Stimulated activated CD4-positive, alpha-beta T cell treated with anti-CD3 and anti-CD28 coated beads, Interleukin-2, amount 100 ng/mL, for 4 hours (primary cell): ENCODE measurements at places on chromosomes 1 and 21.

- no peak for DNase-seq
Measured at GRCh38 chr1:74356493-74356892, 121.3 kb downstream of the TNNI3K start.

DNA sequence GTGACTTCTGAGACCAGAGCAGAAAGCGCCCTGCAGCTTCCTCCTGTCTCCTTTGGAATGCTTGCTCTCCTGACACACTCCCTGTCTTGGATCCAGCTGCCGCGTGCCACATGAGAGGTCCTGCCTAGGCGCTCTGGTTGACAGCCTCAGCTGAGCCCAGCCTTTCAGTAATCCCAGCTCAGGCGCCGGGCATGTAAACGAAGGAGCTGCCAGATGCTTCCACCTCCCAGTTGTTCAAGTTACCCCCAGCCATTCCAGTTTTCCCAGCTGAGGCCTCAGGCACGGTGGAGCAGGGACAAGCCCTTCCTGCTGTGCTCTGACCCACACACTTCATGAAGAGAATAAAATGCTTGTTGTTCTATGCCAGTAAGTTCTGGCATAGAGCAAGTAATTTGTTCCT is 14.3 kb upstream of the CD34 start:
- DNase-seq: no peak

GRCh38 chr1:58717979-58718378 is 18.1 kb upstream of the MYSM1 start:
- no peak for DNase-seq

- DNase-seq: peak; percentile 36
Measured at GRCh38 chr1:110615548-110616130, 9.5 kb upstream of the KCNA2 start.

GRCh38 chr21:44711327-44712202 is at the start of gene TSPEAR:
TSS of gene TSPEAR (minus strand) at chr21:44711572. CDS start at chr21:44711514, 58 bp downstream.
- no peak for DNase-seq

DNA sequence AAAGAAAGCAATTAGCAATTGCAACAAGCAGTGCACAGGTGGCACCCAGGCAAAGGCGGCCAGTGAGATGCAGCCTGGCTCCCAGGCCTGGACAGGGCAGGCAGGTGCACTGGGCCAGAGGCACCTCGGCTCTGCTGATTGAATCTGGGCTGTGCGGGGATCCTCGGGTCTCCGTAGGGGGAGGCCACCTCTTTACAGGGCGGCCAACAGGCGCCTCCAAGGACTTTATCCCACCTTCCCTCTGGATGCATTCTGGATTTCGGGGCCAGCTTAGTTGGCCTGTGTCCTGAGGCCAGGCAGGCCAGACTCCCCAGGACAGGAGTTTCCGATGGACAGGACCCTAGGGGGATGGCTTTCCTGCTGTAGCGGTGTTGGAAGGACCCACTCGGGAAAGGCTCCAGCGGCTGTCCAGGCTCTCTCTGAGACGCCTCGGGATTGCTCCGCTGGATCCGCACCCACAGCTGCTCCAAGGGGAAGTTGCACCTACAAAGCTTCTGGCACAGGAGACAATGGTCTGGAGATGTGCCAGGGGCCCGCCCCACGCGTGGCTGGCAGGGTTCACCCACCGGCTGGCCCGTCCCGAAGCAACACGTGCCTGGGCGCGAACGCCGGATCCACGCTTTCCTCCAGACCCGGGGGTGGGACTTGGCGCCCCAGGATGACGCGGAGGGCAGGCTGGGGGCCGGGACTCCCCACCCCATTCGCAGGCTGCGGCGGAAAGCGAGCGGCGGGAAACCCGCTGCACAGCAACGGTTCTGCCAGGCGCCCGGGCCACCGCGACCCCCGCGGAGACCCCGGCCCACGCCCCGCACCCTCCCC is 810 bp downstream of the SLC19A1 start:
- peak; percentile 74 for DNase-seq

GRCh38 chr1:88407248-88407647 is 276.8 kb upstream of the PKN2 start:
- no peak for DNase-seq

DNA sequence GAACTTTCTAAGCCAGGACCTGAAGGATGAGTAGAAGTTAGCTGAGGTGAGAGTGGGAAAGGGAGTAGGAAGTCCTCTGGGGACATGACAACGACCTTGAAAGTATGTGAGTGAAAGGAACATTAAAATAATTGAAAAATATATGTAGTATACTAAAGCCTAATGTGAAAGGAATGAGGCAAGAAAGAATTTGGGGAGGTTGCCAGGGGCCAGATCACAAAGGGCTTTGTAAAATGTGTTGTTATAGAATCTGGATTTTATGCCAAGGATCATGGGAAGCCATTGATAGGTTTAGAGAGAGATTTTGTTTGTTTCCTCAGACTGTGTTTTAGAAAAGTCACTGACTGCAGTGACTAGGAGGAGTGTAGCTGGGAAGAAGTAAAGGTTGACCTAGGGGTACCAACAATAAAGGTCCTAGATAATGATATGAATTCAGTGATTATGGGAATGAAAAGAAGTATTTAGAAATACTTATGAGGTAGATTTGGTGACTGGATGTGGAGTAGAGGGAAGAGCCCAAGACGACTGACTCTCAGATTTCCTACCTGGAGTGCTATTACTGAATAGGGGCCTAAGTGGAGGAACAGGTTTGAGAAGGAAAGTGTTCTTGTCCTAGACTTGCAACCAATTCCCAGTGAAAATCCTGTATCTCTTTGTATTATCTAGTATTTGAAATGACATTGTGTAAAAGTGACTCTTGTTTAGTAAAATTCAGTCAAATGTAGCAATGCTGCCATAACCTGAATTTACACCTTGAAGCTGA is 179.8 kb downstream of the PHTF1 start:
- DNase-seq: no peak

- no peak for DNase-seq
Measured at GRCh38 chr1:162118063-162118462, 48.6 kb downstream of the NOS1AP start.

DNA sequence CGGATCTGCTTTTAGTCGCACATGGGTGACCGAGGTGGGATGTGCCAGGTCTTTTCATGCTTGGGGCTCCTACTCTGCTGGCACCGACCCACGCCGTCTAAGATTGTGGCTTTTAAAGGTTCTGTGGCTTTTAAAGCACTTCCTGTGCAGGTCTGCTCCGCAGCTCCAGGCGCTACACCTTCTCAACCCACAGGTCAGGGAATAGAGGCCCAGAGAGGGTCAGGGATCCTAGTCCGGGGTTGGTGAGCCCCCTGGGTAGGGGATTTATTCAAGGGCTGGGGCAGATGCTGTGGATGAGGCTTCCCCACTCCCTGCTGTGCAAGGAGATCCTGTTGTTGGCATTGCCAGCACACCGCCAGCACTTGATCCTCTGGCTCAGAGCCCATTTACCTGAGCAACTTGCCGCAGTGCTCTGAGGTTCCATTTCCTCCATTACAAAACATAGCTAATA is 212.8 kb upstream of the RAB4A start:
- DNase-seq: peak; percentile 21

GRCh38 chr21:46112725-46113215 is 14.9 kb downstream of the COL6A2 start:
- DNase-seq: no peak

DNA sequence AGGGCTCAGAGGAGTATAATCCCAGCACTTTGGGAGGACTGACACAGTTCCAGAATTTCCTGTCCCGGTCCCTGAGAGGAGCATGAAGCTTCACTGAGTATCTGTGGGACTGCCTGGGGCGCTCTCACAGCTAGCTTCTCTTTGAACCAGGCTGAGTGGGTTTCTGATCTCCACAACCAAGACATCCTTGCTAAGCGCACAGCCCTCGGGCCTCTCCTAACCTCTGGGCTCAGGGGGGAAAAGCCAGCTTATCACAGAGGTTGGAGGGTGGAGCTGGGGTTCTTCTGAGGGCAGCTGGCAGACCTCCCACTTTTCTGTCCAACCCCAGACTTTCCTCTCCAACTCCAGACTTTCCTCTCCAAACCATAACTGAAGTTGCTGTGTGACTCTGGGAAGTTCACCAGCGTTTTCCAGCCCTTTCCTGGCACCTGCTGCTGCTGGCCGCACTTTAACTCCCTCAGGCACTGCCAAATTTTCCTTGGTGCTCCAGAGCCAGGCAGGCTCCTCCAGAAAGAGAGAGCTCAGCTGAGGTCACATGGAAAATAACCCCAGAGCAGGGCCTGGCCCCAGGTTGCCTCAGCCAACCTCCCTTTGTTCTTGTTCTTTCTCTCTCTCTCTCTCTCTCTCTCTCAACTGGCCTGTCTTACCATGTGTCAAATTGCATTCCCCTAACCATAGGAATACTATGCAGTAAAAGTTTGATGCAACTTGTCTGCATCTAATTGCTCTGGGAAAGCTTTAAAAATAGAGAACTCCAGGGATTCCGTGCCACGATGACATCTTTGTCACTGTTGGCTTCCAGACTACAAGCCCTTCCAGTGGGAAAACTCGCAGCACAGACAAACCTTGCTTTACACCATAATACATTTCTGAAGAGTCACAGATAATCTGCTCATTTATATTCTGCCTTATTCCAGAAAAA is 49.5 kb downstream of the OLFML2B start:
- DNase-seq: no peak

- no peak for DNase-seq
Measured at GRCh38 chr1:119573886-119574285, 66.9 kb downstream of the HSD3B1 start.

DNA sequence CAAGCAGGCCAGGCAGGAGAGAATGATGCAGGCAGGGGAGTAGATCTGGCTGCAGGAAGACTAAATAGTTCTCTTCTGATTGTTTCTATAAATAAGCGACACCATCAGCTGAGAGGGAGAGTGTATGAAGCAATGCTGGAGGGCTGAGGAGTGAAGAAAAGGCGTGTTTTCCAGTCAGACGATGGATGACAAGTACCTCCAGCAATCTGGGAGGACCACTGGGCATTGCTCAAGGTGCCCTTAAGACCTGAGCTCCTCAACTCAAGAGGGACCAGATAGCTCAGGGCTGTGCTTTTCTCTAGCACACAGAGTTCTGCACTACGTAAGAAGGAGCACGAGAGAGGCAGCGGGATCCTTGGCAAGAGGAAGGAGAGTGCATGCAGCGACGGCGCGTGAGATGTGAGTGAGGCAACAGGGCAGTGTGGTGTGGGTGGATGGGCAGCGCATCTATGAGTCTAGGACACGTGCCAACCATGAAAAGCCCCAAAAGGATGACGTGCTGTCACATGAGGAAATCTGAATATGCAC is 36.0 kb downstream of the PABPC4 start:
- DNase-seq: no peak

DNA sequence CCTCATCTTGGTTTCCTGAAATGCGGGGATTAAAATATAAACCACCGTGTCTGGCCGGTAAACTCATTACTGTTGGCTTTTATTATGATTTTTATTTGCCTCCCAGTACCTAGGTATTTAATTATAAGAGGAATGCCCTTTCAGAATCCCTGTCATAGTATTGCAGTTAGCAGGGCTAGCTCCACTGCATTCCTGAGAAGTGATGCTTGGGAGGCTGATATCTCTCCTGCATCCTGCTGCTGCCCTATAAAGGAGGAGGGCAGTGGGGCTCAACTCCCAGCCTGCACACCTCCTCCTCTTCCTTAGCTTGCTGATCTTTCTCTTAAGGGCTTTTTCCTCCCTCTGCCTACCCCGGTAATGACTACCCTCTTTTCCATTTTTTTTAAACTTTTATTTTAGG is 19.9 kb upstream of the DISC1 start:
- DNase-seq: no peak

GRCh38 chr1:15740924-15741850 is 1.1 kb upstream of the TMEM82 start:
- DNase-seq: peak; percentile 47

DNA sequence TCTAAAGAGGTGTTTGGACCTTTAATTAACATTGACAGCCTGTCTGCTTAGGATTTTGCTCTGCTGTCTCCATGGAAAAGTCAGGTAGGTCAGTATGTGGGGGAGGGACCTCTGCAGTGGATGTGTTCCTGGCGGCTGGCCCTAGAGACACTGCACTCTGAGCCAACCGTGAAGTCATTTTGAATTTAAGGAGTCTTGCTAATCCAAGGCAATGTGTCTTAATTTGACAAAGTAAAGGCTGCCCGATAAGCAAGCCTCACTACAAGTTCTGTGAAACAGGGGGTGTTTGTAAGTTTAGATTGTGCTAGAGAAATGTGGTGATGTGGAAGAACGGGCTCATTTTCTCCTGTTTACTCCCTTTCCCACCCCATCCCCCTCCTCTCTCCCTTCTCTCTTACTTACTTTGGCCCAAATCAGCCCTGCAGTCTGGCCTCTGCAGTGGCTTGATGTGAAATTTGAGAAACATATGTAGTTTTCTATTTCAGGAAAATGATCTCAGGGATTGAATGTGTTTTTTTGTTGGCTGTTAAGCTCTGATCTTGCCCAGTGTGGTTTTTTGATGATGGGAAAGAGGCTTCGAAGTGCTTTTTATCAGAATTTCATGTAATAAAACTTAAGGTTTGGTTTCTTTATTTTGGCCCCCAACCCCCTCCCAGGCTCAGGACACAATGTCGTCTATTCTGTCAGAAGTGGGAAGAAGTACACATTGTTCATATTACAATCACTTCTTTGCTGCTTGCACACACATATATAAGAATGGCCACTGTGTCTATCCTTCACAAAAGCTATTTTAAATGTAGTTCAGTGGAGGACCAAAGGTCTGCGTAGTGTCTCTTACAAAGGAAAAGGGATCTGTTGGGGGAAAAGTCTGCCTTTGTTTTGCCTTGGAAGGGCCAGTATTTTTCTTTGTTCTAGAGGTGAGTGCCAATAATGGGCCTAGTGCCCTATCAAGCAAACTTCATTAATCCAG is 96.6 kb downstream of the FGGY start:
- no peak for DNase-seq

- no peak for DNase-seq
Measured at GRCh38 chr1:227951624-227952373, 4.1 kb upstream of the WNT9A start.

GRCh38 chr21:28771790-28772501 is 220.7 kb downstream of the LTN1 start:
- no peak for DNase-seq

GRCh38 chr1:228668553-228669241 is 66.6 kb upstream of the RHOU start:
- DNase-seq: no peak

- DNase-seq: no peak
Measured at GRCh38 chr1:54224233-54224632, 24.3 kb downstream of the MRPL37 start.

DNA sequence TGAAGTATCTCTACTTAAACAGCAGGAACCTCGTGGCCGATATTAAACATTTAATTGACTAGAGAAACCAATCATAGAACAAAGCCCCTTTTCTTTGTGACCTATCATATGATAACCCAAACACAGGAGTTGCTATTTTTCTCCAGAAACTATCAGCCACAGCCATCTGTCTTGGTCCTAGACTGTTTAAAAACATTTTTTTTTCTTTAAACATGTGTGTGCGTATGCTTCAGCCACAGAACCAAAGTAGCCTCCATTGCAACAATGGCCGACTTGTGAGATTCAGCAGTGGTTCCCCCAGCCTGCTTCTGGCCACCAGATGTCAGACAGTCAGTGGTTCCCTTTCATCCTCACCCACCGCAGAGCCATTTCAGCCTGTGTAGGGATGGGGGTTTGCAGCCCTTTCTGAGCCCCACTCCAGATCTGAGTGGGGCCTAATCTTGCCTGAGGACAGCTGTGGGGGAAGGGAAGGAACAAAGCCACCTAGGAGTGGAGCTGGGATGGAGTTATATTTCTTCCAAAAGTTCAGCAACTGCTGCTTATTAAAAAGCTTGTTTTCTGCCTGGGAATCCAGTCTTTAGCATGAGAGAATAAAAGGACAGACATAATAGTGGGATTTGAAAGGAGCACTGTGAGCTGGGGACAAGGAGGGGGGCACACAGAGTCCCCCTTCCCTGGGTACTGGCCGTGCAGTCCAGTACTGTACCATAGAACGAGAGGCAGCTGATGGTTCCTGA is 11.7 kb upstream of the IGSF3 start:
- DNase-seq: no peak
